ENCODE measurements at places on chromosomes 7 and 10. TPM values are rescaled to one million over a fixed set of nuclear protein-coding genes. Genes with fewer than 3 reads are reported as not detected.

Gene MUC3A
- 0.49 TPM for total RNA-seq

Gene GTPBP4
- 105 TPM for total RNA-seq

Gene NRCAM
- total RNA-seq: 3.3 TPM

Gene CALML5
- total RNA-seq: not detected

Gene TAC1
- 20.7 TPM for total RNA-seq

- H3K27me3 ChIP-seq: no peaks in the 10 kb centered on the region
- no peaks in the 10 kb centered on the region for H3K4me1 ChIP-seq
- no peak overlapping the region for H3K27ac ChIP-seq
- no peaks in the 10 kb centered on the region for H3K36me3 ChIP-seq
- DNase-seq: no peak
Measured at GRCh38 chr10:100836891-100837290, 75.9 kb upstream of the SLF2 start.

DNA sequence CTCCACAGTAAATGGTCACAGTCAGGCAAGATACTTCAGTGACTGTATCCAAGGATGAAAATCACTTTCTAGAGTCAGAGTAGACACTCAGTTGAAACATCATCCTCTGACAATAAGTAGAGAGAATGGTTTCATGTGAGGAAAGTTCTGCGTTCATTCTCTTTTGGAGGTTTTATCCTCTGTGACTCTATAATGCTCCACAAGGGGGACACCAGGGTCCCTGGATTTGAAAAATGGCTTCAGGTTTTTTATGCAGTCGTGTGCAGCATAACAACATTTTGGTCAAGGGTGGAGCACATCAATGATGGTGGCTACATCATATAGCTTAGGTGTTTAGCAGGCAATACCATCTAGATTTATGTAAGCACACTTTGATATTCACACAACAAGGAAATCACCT, 40.4 kb downstream of the TMEM168 start:
- no peak for DNase-seq
- H3K4me3 ChIP-seq: no peak overlapping the region
- no peaks in the 10 kb centered on the region for H3K4me1 ChIP-seq
- H3K27ac ChIP-seq: no peak overlapping the region
- H3K36me3 ChIP-seq: no peaks in the 10 kb centered on the region
- no peaks in the 10 kb centered on the region for H3K27me3 ChIP-seq

- H3K36me3 ChIP-seq: no peaks in the 10 kb centered on the region
- no peak for DNase-seq
- H3K27ac ChIP-seq: no peak overlapping the region
- peaks cover 37% of the 10 kb centered on the region for H3K27me3 ChIP-seq
Measured at GRCh38 chr10:117167346-117167788, 29.3 kb upstream of the VAX1 start.

GRCh38 chr7:8165150-8165549, 96.8 kb downstream of the ICA1 start:
- H3K36me3 ChIP-seq: no peaks in the 10 kb centered on the region
- no peak overlapping the region for H3K27ac ChIP-seq
- no peaks in the 10 kb centered on the region for H3K4me1 ChIP-seq
- H3K27me3 ChIP-seq: no peaks in the 10 kb centered on the region

- H3K27ac ChIP-seq: no peak overlapping the region
- H3K4me1 ChIP-seq: no peaks in the 10 kb centered on the region
- H3K4me3 ChIP-seq: no peak overlapping the region
Measured at GRCh38 chr10:17250736-17251135, 22.7 kb downstream of the VIM start.

GRCh38 chr10:11893749-11894278, 70.7 kb downstream of the PROSER2 start:
- H3K27ac ChIP-seq: no peak overlapping the region
- H3K36me3 ChIP-seq: no peaks in the 10 kb centered on the region
- no peak for DNase-seq
- H3K27me3 ChIP-seq: no peaks in the 10 kb centered on the region
- no peaks in the 10 kb centered on the region for H3K4me1 ChIP-seq

- H3K27ac ChIP-seq: no peak overlapping the region
- DNase-seq: no peak
- no peaks in the 10 kb centered on the region for H3K27me3 ChIP-seq
- no peak overlapping the region for H3K4me3 ChIP-seq
Measured at GRCh38 chr7:29375641-29376562, 181.3 kb downstream of the CHN2 start.

DNA sequence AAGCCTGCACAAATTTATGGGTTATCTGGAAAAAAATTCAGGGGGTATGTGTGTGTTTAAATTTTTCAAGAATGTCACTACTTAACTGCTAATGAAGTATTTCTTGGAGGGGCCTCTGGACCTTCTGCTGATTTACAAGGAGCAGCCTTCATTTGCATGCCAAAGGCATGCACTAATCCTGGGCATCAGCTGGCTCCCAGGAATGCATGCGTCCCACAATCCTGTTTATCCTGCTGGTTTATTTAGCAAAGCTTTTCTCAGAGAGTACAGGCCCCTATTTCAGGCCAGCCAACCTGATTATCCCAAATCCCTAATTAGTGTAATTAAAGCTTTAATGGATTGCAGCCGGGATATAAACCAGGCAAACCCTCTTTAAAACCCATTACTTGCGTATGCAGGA, 170.4 kb downstream of the TAX1BP1 start:
- no peaks in the 10 kb centered on the region for H3K4me1 ChIP-seq
- H3K36me3 ChIP-seq: no peaks in the 10 kb centered on the region
- no peaks in the 10 kb centered on the region for H3K27me3 ChIP-seq
- no peak overlapping the region for H3K4me3 ChIP-seq

DNA sequence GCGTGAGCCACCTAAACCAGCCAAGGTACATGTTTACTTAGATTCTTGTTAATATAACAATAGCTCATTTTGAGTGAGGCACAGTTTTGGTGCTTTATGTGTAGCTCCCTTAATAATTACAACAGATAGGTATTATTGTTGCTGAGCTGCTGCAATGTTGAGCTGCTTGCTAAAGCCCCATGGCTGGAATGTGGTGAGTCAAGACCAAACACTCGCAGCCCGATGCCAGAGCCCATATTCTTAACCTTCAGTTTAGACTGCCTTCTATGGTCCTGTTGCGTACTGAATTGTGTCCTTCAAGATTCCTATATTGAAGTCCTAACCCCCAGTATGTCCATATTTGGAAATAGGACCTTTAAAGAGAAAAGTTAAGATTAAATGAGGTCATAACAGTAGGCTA, 407.1 kb downstream of the NEBL start:
- DNase-seq: no peak
- no peak overlapping the region for H3K27ac ChIP-seq
- H3K36me3 ChIP-seq: no peaks in the 10 kb centered on the region
- no peaks in the 10 kb centered on the region for H3K4me1 ChIP-seq
- H3K4me3 ChIP-seq: no peak overlapping the region

GRCh38 chr7:20173828-20174227, 43.4 kb downstream of the MACC1 start:
- H3K4me1 ChIP-seq: no peaks in the 10 kb centered on the region
- no peak overlapping the region for H3K27ac ChIP-seq
- H3K36me3 ChIP-seq: no peaks in the 10 kb centered on the region
- H3K27me3 ChIP-seq: no peaks in the 10 kb centered on the region
- DNase-seq: no peak

DNA sequence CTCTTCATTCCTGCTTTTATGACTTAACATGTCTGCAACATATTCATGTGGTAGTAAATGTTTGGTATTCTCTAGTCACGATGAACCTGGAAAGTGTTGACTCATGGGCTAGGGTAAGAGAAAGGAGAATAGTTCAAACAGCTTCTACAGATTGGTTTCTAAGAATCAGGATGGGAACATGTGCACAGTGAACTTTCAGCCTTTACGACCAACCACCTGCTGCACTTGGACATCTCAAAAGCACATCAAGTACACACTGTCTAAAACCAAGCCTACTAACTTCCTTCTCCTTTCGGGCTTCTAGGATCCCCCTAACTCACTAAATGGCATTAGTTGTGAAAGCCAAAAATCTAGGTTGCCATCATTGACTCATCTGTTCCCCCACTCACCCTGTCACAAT, 85.5 kb downstream of the CUL2 start:
- H3K27ac ChIP-seq: no peak overlapping the region
- H3K4me3 ChIP-seq: no peak overlapping the region
- H3K36me3 ChIP-seq: peaks cover 2% of the 10 kb centered on the region
- H3K27me3 ChIP-seq: no peaks in the 10 kb centered on the region
- no peaks in the 10 kb centered on the region for H3K4me1 ChIP-seq

GRCh38 chr7:79421751-79422150, 31.7 kb downstream of the MAGI2 start:
- H3K27ac ChIP-seq: no peak overlapping the region
- no peak for DNase-seq
- peaks cover 6% of the 10 kb centered on the region for H3K4me1 ChIP-seq
- H3K36me3 ChIP-seq: no peaks in the 10 kb centered on the region
- no peaks in the 10 kb centered on the region for H3K27me3 ChIP-seq

DNA sequence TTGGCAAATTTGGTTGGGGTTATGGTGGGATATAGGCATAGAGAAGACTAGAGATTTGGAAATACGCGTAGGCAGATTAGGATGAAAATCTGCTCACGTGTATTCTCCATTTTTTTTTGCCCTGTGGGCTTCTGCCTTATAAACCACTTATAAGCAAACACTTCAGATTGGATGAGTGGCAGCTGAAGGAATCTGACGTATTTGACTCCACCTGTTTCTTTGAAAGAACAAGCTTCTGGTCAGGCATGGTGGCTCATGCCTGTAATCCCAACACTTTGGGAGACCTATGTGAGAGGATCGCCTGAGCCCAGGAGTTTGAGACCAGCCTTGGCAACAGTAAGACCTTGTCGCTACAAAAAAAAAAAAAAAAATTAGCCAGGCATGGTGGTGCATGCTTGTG, 5.1 kb downstream of the STK31 start:
- H3K4me1 ChIP-seq: no peaks in the 10 kb centered on the region
- no peak overlapping the region for H3K27ac ChIP-seq
- H3K36me3 ChIP-seq: no peaks in the 10 kb centered on the region
- no peaks in the 10 kb centered on the region for H3K27me3 ChIP-seq
- H3K4me3 ChIP-seq: no peak overlapping the region

DNA sequence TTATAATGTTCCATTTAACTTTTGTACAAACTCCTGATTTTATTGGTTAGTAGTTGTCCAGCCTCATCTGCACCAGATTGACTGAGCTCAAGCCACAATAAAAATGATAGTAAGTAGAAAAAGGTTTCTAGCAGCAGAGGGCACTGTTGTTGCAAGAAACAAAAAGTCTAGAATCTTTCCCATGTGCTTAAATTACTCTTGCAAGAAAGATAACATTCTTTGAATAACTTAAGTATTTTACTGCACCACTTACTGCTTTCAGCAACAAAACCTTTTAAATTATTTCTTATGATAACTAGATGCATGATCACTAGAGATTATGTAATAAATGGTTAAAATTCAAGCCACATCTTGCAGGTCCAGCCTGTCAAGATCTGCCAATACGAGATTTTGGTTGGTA, 27.0 kb downstream of the LMOD2 start:
- peaks cover 2% of the 10 kb centered on the region for H3K36me3 ChIP-seq
- H3K27me3 ChIP-seq: no peaks in the 10 kb centered on the region
- H3K27ac ChIP-seq: no peak overlapping the region
- H3K4me1 ChIP-seq: no peaks in the 10 kb centered on the region
- no peak for DNase-seq
- H3K4me3 ChIP-seq: no peak overlapping the region

GRCh38 chr7:23607130-23607529, 9.9 kb downstream of the CCDC126 start:
- H3K4me1 ChIP-seq: no peaks in the 10 kb centered on the region
- no peak for DNase-seq
- H3K36me3 ChIP-seq: no peaks in the 10 kb centered on the region
- H3K27ac ChIP-seq: no peak overlapping the region
- H3K27me3 ChIP-seq: no peaks in the 10 kb centered on the region

- H3K4me1 ChIP-seq: no peaks in the 10 kb centered on the region
- no peaks in the 10 kb centered on the region for H3K27me3 ChIP-seq
- H3K4me3 ChIP-seq: no peak overlapping the region
- DNase-seq: no peak
Measured at GRCh38 chr7:156255635-156256034, 384.9 kb upstream of the RNF32 start.
